Activated naive CD4-positive, alpha-beta T cell (primary cell): ENCODE measurements at places on chromosomes 12 and 14.

- DNase-seq: no peak
Measured at GRCh38 chr12:109430244-109430643, 46.9 kb downstream of the KCTD10 start.

DNA sequence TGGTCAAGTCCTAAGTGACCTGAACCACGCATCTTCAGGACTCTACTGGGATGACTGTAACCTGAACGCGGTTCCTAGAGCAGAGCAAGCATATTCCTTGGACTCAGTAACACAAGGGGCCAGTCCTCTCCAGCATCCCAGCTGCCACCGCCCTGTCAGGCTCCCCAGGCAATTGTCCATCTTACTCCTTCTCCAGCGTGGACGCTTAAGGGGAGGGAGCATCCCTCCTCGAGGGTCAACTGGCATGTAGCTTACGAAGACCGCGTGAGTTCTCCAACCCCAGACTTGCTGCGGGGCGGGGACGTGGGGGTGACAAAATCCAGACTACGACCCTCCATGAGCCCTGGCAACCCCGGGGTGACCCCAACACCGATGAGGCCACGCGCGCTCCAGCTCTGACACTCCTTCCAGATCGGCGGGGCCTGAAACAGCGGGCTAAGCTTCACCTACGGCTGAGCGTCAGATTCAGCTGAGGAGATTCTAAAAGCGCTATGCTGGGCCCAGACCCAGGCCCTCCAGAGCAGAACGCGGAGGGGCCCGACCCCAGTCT lies 846 bp upstream of the MTHFD1 start:
- DNase-seq: peak; percentile 26

GRCh38 chr12:49483619-49484018 lies 55.2 kb upstream of the KCNH3 start:
- no peak for DNase-seq

DNA sequence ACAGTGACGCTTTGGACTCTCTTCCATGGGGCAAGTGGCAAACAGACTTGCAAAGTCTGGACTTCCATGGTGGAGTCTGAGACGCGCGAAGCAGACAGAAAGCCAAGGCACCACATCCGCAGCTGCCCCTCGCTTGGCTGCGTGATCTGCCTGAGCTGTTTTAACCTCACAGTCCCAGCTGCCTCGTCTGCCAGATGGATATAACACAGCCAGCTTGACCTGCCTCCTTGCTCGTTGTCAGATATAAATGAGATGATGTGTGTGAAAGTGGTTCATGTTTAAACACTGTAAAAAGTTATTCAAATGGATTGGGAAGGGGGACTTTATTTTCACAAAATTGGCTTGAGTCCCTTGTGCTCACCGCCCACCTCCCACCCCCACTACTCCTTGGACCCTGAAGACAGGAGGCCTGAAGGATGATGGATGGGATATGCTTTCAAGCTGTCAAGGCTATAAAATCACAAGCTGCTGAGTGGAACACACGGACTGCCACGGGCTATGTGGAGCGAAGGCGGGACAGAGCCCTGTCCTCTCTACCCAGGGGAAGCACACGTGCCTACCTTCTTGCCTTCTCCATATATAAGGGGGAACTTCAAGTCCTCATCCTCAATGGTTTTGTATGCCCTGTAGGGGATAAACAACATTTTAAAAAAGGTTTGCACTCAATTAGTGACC lies 226.9 kb downstream of the MON2 start:
- no peak for DNase-seq

- DNase-seq: no peak
Measured at GRCh38 chr12:77894556-77894955, 63.9 kb downstream of the NAV3 start.

DNA sequence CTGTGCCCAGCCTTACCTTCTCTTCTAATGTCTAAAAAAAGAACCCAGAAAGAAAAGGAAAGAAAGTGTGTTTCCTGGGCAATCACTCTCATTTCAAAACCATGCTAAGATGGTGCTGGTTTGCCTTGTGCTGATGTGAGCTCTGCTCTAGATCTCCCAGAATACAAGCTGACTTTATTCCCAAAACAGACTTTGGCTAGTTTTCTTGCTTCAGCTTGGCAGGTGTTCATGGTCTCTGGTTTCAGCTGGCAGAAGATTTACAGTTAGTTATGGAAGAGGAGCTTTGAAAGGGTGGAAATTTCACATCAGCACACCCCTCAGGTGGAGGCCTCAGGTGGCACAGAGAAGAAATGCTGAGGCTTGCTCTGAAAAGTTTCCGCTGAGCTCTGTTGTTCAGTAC lies 34.4 kb downstream of the PPP1R36 start:
- DNase-seq: no peak

DNA sequence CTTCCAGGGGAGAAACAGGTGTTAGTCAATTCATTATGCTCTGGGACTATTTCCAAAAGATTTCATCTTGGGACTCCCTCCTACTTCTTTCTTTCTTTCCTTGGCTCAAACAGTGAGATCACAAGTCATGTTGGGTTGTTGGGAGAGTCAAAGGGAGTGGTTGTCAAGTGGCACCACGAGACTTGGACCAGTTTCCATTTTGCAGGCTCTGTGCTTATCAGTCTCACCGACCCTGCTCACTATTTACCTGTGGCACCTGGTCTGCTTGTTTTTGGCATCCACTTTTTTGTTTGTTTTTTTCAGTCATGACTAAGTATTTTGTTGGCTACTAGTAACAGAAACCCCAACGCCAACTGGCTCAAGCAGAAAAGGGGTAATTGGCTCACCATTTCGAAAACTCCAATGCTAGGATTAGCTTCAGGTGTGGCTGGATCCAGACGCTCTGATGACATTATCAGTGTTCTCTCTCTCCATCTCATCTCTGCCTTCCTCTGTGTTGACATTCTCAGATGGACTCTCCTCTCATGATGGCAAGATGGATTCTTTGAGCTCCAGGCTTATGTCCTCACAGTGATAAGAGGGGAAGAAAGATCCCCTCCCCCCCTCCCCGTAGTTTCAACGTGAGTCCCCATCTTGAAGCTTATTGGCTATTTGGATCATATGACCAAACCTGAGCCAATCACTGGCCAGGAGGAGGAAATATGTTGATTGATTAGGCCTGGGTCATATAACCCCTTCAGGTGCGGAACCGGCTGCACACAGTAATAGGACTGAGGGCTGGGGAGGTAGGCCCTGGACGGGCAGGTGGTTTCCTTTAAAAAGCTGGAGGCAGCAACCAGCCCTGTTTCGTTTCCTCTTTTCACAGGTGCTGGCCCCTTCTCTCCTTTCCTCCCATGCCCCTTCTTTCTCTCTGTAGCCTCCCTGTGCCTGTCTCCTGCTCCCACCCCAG lies 84.2 kb downstream of the AACS start:
- DNase-seq: no peak

DNA sequence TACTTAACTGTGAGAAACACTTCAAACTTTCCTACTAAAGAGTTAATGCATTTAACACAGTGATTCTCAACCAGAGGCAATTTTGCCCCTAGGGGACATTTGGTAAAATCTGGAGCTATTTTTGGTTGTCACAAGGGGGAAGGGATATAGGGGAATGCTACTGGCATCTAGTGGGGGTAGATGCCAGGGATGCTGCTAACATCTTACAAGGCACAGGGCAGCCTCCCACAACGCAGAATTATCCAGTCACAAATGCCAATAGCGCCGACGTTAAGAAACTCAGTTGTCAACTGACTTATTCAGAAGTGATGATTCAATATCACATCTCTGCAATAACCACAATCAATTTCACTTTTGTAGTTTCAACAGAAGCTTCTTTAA lies 2.0 kb downstream of the EEA1 start:
- DNase-seq: no peak

- DNase-seq: no peak
Measured at GRCh38 chr12:3034067-3034750, 43.0 kb upstream of the TSPAN9 start.

DNA sequence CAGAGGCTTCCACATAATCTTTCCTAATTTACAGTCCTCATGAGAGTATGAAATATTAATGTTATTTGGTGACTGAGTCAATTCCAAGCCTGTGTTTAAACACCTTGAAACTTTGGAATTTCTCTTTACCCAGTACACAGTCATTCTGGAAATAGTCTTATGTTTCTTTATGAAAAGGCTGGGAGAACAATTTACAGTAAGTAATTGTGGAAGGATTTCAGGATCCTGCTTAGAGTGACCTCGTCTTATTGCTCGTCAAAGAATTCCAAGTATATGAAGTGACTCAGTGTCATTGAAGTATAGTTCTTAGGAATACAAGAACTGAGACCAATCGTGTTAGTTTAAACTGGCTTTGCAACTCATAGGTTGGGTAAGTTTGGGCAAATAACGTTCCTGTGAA lies 634.2 kb downstream of the SLC16A7 start:
- DNase-seq: no peak

DNA sequence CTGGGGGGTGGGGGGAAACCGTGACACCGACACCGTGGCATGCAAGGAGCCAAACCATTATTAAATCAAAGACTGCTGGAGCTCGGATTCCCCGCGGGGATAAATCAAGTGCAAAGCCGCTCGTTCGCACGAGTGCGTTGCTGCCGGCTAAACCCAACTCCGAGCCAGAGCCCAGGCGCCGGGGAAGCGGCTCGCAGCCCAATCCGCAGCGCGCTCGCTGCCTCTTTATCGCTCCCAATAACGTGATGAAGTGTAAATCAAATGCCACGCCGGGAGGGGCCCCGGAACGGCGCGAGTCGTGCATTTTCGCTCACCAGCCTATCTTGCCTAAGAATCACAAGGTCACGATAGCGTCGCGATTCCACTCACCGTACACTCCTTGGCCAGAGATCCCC lies 1.3 kb downstream of the MDGA2 start:
- DNase-seq: no peak

GRCh38 chr14:101222362-101223070 lies 319.0 kb upstream of the RTL1 start:
- DNase-seq: no peak

GRCh38 chr14:102606296-102606695 lies 13.8 kb downstream of the RCOR1 start:
- DNase-seq: no peak

GRCh38 chr12:101608301-101609133 lies 13.7 kb downstream of the MYBPC1 start:
- no peak for DNase-seq

GRCh38 chr14:88775532-88775931 lies 17.2 kb downstream of the EML5 start:
- no peak for DNase-seq

GRCh38 chr12:22799503-22799902 lies 174.5 kb downstream of the ETNK1 start:
- no peak for DNase-seq

DNA sequence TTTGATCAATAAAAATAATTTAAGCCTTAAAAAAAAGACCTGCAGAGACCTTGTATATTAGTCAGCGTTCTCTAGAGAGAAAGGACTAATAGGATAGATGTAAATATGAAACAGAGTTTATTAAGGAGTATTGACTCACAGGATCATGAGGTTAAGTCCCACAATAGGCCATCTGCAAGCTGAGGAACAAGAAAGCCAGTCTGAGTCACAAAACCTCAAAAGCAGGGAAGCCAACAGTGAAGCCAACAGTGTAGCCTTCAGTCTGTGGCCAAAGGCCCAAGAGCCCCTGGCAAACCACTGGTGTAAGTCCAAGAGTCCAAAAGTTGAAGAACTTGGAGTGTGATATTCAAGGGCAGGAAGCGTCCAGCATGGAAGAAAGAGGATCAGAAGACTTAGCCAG lies 66.3 kb downstream of the TBX5 start:
- DNase-seq: no peak
